ENCODE measurements at places on chromosomes 5 and 9.

DNA sequence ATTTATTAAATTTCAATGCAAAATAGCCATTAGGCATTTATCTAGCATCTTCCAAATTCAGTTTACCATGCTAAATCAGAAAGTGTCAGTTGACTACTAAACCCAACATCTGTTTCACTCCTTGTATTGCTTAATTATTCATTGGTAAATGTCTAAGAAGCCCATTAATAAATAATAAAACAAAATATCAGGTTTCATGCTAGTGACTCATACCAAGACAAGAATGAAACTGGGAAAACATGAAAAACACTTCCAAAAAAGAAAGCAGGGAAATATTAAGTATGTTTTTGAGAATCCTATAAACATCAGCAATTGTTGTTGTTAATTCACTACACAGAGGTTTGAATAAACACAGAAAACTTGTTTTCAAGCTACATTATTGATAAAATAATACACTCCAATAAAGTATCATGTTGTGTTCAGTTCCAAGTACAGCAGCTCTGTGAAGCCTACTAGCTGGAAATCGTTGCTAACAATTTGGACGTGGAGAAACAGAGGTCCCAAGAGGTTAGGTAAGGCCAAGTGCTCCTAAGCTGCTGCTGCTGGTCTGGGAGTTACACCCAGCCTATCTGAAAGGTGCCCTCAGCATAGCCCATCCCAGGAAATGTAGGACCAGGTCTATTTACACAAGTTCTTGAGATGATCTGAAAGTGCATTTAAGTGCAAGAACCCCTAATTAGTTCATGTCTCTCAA is 78.8 kb downstream of the GNAQ start:
- no peak overlapping the region for H3K27ac ChIP-seq
- no peaks in the 10 kb centered on the region for H3K27me3 ChIP-seq
- peaks cover 17% of the 10 kb centered on the region for H3K4me1 ChIP-seq

- DNase-seq, result no peak
- H3K27me3 ChIP-seq, result no peaks in the 10 kb centered on the region
- H3K27ac ChIP-seq, result no peak overlapping the region
- no peaks in the 10 kb centered on the region for H3K4me1 ChIP-seq
- no peak overlapping the region for H3K4me3 ChIP-seq
- no peaks in the 10 kb centered on the region for H3K36me3 ChIP-seq
Observed at GRCh38 chr9:10079284-10079964, 533.4 kb downstream of the PTPRD start.

DNA sequence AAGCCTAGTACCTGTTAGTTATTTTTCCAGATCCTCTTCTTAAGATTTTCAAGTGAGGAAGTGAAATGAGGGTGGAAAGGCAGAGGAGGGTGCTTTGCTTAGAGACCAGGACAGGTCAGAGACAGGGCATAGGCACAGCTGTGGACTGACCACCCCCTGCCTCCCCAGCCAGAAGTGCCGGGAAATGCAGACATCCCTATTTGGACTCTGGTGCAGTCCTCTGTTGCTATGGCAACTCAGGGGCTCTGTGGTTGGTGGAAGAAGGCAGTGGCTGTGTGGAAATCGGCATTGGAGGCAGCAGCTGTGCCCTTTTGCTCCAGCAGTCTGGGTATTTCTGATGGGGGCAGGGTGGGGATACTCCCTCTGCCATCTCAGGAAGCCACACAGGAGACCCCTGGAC is 43.3 kb upstream of the NDFIP1 start:
- H3K36me3 ChIP-seq, result no peaks in the 10 kb centered on the region
- peak; percentile 51 for DNase-seq
- H3K4me1 ChIP-seq, result no peaks in the 10 kb centered on the region
- no peak overlapping the region for H3K27ac ChIP-seq
- no peak overlapping the region for H3K4me3 ChIP-seq
- H3K27me3 ChIP-seq, result no peaks in the 10 kb centered on the region

- DNase-seq, result peak; percentile 77
- H3K4me3 ChIP-seq, result no peak overlapping the region
- H3K36me3 ChIP-seq, result no peaks in the 10 kb centered on the region
- no peaks in the 10 kb centered on the region for H3K27me3 ChIP-seq
Observed at GRCh38 chr5:160506006-160507004, 84.7 kb downstream of the PTTG1 start.

GRCh38 chr5:149371296-149371962 is 7.7 kb downstream of the IL17B start:
- H3K36me3 ChIP-seq, result no peaks in the 10 kb centered on the region
- no peak overlapping the region for H3K4me3 ChIP-seq
- DNase-seq, result peak; percentile 78
- H3K4me1 ChIP-seq, result no peaks in the 10 kb centered on the region
- no peaks in the 10 kb centered on the region for H3K27me3 ChIP-seq

- no peaks in the 10 kb centered on the region for H3K27me3 ChIP-seq
- H3K36me3 ChIP-seq, result no peaks in the 10 kb centered on the region
- peaks cover 11% of the 10 kb centered on the region for H3K4me1 ChIP-seq
- no peak overlapping the region for H3K4me3 ChIP-seq
Observed at GRCh38 chr5:176712546-176713304, 65.4 kb downstream of the TSPAN17 start.

DNA sequence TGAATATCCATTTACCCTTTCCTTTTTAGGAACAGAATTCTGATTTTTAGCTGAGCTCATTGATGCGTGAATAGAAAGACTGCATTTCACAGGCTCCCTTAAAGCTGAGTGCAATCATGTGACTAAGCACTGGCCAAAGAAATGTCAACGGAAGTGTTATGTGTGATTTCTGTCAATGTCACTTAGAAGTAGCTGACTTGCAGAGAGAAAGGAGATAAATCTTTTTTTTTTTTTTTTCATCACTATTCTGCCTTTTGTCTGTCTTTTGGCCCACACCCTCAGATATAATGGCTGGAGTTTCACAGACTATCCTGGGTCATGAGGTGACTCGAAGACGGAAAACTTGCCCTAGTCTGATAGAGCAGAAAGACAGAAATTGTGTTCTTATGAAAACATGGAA is 39.3 kb upstream of the SLC27A6 start:
- H3K27ac ChIP-seq, result no peak overlapping the region
- no peaks in the 10 kb centered on the region for H3K36me3 ChIP-seq
- no peaks in the 10 kb centered on the region for H3K27me3 ChIP-seq

- H3K36me3 ChIP-seq, result no peaks in the 10 kb centered on the region
- H3K27me3 ChIP-seq, result no peaks in the 10 kb centered on the region
- no peak overlapping the region for H3K4me3 ChIP-seq
- H3K4me1 ChIP-seq, result no peaks in the 10 kb centered on the region
- H3K27ac ChIP-seq, result no peak overlapping the region
Observed at GRCh38 chr5:92242170-92242569, 859.1 kb upstream of the ARRDC3 start.

GRCh38 chr5:178496642-178497041 is 93.6 kb downstream of the COL23A1 start:
- no peaks in the 10 kb centered on the region for H3K4me1 ChIP-seq
- no peak overlapping the region for H3K4me3 ChIP-seq
- no peak for DNase-seq
- no peaks in the 10 kb centered on the region for H3K27me3 ChIP-seq
- no peaks in the 10 kb centered on the region for H3K36me3 ChIP-seq
